ENCODE measurements at places on chromosomes 5 and 9.

- DNase-seq: no peak
These were observed 216.9 kb upstream of the TMEM161B start for GRCh38 chr5:88485531-88485930.

GRCh38 chr5:138138949-138139780 is at the start of gene NME5:
Gene NME5, minus strand, starts transcription at chr5:138139428. Its CDS starts 648 bp downstream, at chr5:138138780.
- DNase-seq: no peak

DNA sequence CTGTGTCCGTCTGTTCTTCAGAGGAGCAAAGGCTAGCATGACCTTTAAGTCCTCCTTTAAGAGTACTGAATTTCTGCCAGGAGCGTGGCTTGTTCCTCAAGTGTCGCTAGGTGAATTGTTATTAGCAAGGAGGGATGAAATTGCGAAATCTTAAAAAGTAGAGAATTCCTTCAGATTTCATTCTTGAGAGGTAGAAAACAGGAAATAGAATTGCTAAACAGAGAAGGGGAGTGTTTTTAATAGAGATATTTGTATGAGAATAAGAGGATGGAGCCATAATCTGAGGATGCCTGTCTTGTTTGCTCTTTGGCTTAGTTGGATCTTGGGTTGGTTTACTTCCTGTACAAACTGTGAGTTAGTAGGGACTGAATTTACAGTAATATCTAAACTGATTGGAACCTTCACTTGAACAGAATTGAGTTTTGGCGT is 39.2 kb downstream of the EXOSC2 start:
- no peak for DNase-seq

DNA sequence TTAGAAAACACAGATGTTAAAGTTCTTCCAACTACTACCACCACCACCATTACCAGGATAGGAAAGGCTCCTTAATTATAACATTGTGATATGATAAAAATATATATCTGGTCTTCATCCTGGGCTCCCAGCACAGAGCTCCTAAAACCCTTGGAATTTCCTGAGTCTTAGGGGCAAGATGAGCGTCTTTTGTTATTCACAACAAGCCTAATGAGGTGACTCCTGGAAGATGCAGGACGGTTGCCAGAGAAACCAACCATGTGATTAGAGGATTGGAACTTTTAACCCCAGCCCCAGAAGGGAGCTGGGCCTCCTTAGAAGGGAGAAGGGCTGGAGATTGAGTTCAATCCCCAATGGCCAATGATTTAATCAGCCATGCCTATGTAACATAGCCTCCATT is 148.0 kb upstream of the ADRA1B start:
- DNase-seq: no peak

DNA sequence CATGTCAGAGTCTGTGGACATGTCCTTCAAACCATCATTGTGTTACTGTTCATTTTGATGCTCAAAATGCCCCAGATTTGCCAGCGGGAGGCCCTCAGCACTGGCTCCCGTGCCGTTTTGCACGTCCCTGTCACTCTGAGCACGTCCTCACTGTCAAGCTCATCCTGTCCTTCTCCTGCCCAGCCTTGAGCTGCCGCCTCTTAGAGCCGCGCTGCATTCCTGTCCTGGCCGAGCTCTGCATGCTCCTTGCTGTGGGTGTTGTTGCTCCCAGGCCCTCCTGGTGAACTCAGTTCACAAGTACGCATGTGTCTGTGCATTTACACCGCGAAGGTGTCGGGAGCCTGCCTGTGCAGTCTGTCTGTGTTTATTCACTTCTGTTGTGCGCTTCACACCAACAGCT is 62.2 kb downstream of the WNK2 start:
- DNase-seq: no peak

DNA sequence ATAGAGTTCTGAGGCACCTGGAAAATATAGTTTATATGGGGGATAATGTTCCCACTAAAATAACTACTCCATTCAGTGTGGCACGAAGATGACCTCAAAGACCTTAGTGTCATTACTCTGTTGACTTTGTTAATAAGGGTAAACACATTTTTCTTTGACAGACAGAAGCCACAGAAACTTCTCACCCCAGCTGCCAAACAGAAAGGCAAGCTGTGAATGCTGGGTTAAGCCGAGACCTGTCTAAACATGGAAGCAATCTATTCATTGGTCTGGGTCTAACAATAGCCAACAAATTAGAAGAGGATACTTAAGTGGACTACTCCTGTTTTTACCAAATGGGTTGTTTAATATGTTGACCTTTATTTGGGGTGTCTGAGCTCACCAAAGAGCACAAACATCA is 171.4 kb downstream of the TLE1 start:
- DNase-seq: no peak

- no peak for DNase-seq
These were observed 598.4 kb downstream of the ACTL7B start for GRCh38 chr9:108257382-108257781.

DNA sequence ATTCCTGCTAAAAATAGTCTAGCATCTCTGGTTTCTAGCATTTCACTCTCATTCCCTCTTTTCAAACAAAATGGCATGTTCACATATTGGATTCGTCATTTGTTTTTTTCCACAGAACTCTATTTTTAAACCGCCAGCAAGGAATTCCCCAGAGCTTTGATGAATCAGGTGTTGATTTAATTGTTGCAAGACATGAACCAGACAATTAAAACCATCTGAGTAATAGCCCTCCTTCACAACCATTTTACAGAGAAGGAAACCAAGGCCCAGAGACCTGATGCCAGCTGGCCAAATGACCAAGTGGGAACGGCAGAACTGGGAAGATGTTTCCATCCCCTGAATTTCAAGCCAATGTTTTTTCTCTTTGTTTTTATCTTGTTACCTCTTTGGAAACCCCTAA is 167.0 kb downstream of the CAAP1 start:
- DNase-seq: no peak

DNA sequence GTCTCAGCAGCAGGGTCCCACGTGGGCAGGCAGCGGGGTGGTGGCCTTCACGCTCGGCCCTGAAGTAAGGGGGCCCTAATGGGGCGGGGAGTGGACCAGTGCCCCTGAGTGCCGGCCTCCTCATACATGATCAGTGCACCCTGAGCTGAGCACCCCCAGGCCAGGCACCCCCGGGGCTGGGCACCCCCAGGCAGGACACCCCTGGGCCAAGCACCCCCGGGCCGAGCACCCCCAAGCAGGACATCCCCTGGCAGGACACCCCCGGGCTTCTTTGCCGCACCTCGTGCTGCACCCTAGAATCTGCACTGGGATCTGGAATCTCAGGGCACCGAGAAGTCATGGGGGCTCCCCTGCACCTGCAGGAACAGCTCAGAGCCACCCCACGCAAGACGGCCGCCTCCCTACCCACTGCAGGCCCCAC is 51.4 kb downstream of the EXD3 start:
- no peak for DNase-seq

DNA sequence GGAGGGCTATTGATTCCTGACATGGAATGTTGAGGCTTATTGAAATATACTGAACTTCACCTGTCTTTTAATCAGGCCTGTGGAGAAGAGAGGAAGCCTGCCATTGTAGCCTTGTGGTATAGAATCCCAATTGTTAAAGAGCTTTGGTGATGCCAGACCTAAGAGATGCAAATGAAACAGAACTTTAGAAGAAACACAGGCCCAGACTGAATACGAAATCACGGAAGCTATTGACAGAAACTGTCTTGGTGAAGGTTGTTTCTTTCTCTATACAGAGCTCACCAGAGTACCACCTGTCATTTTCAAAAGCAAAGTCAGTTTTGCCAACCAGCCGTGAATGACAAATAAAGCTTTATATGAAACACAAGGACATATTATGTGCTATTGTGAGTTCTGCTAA is 660.3 kb downstream of the ISL1 start:
- DNase-seq: no peak

DNA sequence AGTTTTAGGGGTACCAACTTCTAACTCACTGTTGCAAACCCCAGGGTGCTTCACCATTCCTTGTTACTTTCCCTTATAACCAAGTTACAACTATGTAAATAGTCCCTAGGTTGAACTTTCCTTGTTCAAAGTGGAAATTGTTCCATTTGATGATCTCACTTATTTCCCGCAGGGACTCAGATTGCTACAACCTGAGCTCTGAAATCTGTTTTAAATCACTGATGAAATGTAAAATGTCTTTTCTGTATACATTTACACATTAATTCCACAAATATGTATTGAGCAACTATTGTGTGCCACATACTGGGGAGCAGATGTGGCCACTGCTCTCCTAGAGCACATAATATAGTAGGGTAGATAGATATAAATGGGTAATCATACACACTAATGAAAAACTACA is 69.1 kb upstream of the TARS1 start:
- no peak for DNase-seq

GRCh38 chr5:17794201-17794600 is 159.9 kb downstream of the TAF11L14 start:
- DNase-seq: no peak

DNA sequence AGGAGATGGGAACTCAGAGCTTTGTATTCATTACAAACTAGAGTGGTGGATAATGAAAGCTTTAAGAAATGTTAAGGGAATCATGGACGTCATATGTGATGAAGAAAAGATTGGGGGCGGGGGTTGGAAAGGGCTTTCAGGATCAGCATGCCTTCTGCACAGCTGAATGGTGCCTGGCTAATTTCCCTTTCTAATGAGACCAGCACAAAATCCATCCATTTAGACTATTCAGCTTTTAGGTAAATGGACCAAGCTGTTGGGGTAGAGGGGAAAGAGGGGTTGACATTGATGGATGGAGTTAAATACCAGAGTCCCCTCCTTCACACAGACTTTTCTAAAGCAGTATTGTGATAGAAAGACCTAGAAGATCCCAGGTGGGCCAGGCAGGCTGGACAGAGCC is 737.9 kb upstream of the WWC1 start:
- no peak for DNase-seq

DNA sequence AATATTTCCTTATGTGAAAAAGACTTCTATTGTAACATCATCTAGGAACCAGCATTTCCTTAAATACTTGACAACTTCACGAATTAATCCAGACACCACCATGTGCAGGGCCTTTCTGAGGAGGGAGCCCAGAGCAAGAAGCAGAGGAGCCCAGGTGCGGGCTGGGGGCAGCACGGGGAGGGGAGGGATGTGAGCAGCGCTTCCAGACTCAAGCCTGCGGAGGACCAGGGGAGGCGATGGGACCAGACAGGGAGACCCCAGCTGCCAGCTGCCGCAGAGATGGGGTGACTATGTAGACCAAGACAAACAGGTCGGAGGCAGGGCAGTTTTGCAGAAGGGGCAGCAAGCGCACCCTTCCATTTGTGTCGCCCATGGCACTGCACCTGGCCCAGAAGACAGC is 596.1 kb downstream of the IRX1 start:
- DNase-seq: no peak

GRCh38 chr5:14108170-14108996 is 34.8 kb upstream of the TRIO start:
- no peak for DNase-seq

DNA sequence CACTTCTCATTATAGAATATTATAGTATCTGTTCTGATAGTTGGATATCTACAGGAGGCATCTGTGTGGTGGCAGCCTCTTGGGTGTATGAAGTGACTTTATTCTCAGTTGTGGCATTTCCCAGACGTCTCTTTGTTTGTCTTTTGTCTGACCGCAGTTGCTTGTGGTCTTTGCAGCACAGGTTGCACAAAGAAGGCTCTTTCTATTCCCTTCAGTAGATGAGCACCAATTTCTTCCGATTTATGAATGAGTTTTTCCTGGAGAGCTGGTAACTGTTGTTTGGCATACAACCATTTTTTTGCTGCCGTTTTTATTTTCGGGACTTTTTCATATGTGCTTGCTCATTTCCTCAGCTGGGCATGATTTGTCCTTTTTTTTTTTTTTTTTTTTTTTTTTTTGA is 56.4 kb upstream of the MYO10 start:
- no peak for DNase-seq

GRCh38 chr9:75826314-75826713 is 64.2 kb upstream of the PCSK5 start:
- DNase-seq: no peak

DNA sequence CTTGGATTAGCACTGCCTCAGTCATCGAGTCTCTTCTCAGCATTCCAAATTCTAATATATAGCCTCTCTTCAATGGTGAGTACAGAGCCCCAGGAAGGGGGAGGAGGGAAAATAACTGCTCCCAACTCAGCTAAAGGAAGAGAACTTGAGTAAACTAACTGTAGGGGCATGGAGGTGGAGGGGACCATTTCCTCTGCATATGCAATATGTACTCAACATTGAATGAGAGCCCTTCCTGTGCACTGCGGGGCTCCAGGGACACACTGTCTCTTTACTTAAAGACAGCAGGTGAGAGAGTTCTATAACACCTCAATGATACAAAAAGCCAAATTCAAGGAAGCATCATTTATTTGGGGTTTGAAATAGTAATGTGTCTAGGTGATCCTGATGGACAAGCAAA is 75.1 kb downstream of the GNAQ start:
- DNase-seq: no peak

GRCh38 chr5:122924203-122924602 is 78.8 kb downstream of the SNX24 start:
- no peak for DNase-seq

DNA sequence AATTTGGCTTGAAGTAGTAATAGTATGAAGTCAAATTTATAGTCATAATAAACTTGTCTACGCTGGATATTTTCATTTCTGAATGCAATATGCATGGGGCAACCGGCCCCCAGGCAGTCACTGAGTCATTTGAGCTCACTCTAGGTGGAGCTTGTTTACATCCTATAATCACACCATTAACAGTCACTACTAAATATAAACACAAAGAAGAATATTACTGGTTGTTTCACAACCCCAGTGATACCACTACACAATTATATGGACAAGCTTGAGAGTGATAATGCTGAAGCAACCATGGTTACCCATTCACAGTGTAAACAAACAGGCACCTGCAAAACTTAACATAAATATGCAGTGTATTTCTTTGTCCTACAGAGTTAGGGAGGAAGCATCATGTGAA is 68.7 kb downstream of the MARCHF3 start:
- DNase-seq: no peak

GRCh38 chr9:107870927-107871680 is 381.5 kb upstream of the KLF4 start:
- DNase-seq: no peak

Measured in stimulated activated CD4-positive, alpha-beta T cell treated with anti-CD3 and anti-CD28 coated beads, Interleukin-12 subunit alpha, Interleukin-12 subunit beta, amount 100 ng/mL, for 24 hours (primary cell).